ENCODE measurements at places on chromosomes 12 and 14.

DNA sequence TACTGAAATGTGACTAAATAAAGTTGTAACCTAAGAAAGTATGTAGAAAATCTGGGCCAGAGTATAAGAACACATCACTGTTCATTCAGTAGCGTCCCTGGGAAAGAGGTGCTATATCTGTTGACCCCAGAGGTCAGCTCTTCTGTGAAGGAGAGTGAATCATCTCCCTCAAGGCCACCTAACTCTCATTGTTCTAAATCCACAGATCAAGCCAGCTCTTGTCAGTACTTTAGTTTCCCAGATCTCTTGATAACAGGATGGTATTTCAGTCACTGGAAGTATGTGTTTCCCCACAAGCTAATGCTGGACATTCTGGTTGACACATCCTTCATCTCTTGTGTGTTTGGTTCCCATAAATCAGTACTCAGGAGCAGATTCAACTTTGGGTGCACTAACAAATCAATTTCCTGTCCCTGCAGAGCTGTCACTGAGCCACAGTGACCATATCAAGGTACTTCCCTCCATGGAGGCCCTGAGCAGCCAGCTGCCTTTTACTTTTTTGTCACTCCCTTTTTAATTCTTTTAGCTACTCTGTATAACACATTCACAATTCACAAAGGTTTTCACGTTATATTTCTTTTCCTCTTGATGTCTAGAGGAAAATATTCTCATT, 7.8 kb downstream of the KRT1 start:
- DNase-seq, result no peak

- DNase-seq, result no peak
Observed at GRCh38 chr12:8781381-8782127, 40.9 kb upstream of the A2ML1 start.

GRCh38 chr12:104108755-104109445, 29.1 kb downstream of the NFYB start:
- peak; percentile 64 for DNase-seq

GRCh38 chr12:4822572-4822971, 87.1 kb upstream of the KCNA1 start:
- no peak for DNase-seq

DNA sequence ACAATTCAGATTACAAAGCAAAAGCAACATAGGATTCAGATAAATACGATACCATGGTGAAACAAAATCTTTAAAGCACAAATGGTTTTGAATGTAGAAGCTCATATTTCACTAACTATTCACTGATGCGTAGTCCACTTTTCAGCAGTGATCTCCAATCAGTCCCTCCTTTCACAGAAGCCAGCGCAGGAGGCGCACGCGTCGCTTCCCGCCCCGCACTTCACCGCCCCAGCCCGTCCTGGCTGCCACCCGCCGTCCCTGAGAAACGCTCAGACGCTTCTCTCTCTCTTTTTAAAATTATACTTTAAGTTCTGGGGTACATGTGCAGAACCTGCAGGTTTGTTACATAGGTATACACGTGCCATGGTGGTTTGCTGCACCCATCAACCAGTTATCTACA, 19.8 kb upstream of the CHFR start:
- DNase-seq, result no peak
